ENCODE measurements at places on chromosomes 2 and 18.

DNA sequence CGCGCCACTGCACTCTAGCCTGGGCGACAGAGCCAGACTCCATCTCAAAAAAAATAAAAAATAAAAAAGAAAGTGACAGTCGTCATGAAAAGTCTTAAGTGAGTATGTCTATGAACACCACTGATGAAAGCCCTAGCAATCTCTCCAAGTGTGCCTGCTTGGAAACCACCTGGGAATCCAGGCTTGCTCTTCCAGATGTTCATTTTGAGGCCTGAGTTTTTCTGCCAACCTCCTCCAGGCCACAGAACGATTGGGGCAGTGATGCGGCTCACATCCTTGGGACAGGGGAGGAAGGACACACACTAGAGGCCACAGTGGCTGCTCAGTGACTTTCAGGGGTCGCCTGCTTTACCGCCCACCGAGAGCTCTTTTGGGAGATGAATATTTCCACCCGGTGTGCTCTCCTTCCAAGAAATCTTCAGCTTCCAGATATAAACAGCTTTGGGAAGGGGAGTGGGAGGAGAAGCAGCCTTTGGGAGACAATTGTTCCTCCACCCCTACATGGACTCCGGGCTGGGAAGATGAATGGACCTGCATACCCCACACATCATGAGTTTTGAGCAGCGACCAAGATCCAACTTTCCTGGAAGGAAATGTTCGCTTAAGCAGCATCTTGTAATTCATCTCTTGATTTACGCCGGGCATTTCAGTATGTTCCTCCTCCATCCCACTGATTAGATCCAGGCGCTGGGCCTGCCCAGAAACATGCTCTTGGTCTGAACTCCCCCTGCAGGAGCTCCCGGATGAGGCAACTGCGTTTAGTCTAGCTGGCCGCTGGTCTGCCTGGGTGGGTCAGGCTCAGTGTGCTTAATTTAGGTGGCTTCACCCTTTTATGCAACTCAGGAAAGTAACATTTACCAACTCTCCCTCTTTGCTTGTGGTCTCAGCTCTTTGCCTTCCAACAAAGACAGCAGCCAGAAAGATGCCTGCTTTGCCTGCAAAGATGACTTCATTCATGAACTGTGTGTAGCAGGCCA lies 6.2 kb upstream of the ARMC9 start:
- DNase-seq: no peak

- no peak for DNase-seq
These were observed 303.5 kb downstream of the EPHA4 start for GRCh38 chr2:221268631-221269030.

DNA sequence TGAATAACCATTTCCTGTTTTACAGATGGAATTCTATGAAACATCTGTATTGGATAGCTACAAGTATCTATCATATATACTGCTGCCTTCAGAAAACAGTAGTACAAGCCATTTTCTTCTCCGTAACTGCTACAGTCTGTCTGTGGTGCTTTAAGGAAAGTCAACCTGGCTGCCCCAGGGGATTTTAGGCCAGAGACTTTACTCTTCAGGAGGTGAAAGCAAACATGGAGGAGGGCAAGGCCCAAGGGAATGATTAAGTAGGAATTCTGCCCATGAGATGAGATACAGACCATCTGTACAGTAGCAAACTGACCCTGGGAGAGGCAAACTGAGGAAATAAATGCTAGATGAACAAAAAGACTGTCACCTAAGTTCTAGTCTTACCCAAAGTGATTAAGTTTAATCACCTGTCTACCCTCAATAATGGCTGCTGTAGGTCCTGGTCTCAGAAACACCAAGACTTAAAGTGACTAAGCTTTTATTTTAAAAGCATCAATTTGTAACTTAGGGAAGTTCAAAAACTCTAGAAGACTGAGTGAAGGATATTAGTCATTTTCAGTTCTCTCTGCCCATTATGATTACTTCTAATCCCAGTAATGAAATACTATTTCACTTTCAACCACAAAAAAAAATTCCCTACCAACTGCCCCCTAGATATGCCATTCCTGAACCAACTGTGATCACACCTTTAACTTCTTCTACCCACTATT lies 14.8 kb downstream of the MBD2 start:
- no peak for DNase-seq

DNA sequence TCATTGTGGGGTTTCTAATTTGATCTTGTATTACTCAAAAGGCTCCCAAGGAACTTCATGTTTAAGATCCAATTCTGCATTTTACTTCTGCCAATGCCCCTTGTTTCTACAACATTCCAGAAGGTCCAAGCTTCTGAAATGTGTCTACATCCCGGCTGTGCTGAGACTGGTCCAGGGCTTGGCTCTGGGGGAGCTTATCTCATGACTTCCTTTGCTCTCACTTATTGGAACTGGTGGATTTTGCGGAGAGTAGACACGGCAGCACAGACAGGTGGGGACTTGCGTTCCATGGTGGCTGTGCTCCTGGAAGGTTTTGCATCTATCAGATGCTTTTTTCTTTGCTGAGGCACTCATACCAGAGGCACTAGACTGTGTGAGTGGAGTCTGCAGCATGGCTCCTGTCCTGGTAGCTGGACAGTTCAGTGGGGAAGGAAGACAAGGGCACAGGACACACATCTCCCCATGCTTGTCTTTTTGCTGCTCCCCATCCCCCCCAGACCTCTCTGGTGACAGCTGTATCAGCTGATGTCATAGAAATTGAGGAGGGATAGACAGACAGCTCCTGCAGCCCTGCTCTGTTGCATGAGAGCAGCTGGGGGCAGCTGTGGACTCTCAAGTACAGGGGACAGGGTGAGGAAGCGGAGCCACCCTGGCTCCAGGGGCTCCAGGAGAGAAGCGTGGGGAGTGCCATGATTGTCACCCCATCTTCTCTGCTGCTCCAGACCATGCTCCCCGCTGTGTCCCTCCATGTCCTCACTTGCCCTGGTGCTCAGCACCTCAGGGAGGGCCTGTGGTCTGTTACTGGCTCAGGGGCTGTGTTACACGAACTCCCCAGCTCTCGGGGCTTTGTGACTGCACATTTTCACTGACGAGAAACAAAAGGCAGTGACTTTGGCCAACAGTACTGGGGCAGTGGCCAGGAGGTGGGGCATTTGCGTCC lies 46.0 kb downstream of the ACAA2 start:
- DNase-seq: no peak

- DNase-seq: no peak
These were observed 8.9 kb downstream of the PAPOLG start for GRCh38 chr2:60764736-60765534.

DNA sequence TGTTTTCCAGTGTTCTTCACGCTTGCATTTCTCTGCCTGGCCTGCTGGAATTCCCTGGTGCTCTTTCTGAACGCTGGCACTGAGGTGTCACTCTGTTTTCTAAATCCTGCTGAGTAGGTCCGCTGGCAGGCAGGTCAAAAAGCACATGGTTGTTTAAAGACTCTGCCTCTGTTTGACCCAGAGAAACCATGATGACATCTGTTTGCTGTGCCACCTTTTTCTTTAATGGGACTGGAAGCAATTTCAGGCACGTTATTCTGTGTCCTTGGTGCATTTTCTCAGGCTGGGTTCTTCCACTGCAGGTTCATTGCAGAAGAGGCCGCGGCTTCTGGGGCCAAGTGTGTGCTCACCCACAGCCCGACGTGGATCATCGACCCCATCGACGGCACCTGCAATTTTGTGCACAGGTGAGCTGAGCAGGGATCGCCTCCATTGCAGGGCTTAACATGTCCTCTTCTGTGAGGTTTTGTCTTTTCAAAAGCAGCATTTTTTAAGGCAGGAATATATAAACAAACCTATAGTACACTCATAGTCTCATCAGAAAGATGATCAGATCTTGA lies 28.4 kb downstream of the IMPA2 start:
- no peak for DNase-seq

DNA sequence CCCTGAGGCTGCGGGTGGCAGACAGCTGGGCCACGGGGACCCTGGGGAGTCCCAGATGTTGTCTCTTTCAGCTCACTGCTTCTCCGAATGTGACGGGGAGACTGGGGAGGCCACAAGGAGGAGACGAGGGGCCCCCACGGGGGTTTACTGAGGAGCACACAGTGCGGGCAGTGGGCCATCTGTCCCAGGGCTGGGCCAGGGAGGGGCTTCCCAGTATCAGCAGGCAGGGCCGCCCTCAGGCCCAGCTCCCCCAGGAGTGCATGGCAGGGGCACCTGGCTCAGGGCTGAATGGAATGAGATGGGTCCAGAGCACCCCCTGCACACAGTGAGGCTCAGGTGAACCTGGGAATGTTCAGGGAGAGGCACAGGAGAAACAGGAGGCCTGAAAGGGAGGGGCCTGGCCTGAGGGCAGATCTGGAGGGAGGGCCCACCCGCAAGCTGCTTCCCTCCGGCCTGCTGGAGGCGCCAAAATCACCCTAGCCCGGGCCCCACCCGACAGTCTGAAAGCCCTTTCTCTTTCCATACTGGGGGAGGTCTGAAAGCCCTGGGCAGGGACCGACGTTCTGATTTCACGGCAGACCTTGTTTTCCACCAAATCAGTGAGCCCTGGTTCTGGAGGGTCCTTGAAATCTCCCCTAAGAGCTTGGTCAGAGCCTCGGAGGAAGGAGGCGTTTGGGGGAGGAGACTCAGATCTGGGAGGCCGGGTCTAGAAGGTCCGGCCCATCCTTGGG lies 35.5 kb upstream of the PTMA start:
- DNase-seq: no peak

- no peak for DNase-seq
These were observed 37.9 kb downstream of the METTL21A start for GRCh38 chr2:207587305-207587704.

DNA sequence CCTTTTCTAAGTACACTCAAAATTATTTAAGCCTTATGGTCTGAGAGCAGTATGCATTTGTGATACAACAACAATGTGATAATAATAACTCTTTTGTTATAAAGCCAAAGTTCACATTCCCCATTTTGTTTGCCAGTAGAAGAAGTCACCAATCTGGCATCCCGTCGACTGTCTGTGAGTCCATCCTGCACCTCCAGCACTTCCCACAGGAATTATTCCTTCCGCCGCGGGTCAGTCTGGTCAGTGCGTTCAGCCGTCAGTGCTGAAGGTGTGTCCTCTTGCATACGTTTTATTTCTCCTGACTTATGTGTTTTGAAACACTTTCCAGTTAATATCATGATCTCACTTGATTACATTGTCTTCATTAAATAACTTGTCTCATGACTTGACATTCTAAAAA lies 80.3 kb upstream of the RPE start:
- no peak for DNase-seq

DNA sequence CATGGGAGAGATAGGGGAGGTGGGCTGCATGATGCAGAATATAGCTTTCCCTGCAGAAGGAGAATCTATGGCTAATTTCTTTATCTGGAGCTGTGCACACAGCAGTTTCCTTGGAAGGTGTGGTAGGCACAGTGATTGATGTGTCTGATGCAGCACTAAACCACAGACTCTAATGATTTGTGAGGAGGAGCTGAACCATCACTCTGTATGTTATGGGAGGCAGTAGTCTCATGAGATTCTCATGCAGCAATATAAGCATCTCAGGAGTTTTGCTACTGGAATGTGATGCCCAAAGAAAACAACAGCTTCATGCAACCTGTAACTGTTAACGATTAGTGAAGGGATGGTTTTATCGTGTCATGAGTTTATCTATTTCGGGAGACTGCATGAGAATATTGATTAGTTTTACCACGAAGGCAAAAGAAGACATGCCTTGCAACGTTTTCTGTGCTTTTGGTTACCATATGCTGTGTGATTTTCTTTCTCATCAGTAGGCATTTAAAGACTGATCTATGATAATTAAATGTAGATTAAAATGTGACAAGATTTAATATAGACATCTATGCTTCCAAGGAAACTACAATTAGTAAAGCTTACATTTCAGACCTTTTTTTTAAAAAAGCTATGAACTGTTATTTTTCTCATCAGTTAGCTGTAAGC lies 286.8 kb downstream of the ARL6IP6 start:
- DNase-seq: no peak

DNA sequence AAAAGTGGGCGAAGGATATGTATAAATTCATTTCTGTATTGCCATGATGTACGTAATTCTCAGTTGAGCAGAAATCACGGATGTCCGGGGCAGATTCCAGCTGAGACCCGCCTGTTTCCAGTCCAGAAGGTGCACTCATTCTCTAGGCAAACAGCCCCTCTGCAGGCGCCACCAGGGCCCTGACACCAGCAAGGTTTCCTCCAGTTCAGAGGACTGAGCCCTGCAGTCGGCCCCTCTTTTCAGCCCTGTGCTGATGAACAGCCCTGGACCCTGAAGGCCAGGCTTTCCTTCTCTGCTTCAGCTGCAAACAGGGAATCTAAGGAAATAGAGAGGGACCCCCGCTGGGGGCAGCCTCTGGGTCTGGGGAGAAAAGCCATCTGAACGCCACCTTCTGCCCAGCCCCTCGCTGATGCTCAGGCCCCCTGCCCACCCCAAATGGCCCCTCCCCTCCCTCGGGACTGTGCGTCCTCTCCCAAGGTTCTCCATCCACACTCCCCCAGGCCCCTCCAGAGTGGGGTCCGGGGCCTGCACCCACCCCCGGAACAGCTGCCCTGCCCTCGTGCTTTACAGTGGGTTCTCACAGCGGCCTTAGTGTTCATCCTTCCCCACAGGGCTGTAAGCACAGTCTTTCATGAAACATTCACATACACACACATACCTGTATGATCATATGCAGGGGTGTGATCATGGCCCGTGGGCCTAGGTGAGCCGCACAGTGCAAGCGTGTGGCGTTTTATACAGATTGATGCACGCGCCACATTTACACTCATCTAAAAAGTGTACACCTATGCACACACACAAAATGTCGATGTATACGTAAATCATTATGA lies 12.1 kb downstream of the COPS9 start:
- no peak for DNase-seq

DNA sequence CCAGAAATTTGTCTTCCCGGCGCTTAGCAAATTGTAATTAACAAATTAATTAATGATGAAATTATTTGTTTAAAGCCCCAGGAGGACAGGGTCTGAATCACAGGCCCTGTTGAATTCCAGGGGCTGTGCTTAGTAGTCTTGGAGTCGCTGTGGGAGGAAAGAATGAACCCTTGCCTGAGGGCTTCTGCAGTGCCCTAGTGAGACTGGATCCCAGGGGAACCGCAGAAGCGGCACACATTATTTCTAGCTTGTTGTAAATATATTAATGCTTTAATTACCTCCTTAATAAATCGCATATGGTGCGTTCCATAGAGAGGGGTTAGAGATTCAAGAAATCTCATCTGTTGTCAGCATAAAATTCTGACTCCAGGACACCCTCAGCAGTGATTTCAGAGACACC lies 235.4 kb downstream of the CELF4 start:
- DNase-seq: no peak
